Brain (organoid and tissue), 16 donors: ENCODE measurements at places on chromosomes 6 and 20.

GRCh38 chr6:128600397-128600951, 80.1 kb upstream of the PTPRK start:
- peak; percentile 12 for DNase-seq

- DNase-seq, result no peak
Observed at GRCh38 chr6:167745670-167746389, 80.9 kb upstream of the AFDN start.

- DNase-seq, result no peak
Observed at GRCh38 chr6:110355727-110356126, 2.4 kb downstream of the METTL24 start.

DNA sequence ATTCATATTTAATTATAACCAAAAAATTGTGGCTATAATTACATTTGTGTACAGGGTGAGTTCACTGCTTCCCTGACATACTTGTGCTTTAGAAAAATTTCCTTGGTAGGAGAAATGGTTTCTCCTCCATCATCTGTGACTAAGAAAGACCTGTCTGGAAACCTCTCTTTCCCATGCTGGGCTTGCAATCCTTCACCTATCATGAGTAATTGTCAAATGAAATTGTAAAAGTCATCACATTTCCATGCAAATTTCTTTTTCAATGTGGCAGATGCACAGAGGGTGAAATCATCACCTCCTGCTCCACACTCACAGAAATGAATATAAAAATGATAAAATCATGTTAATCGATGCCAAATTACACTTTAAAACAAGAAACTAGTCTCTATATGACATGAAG, 1.5 kb upstream of the SIRPB1 start:
- DNase-seq, result peak; percentile 67

DNA sequence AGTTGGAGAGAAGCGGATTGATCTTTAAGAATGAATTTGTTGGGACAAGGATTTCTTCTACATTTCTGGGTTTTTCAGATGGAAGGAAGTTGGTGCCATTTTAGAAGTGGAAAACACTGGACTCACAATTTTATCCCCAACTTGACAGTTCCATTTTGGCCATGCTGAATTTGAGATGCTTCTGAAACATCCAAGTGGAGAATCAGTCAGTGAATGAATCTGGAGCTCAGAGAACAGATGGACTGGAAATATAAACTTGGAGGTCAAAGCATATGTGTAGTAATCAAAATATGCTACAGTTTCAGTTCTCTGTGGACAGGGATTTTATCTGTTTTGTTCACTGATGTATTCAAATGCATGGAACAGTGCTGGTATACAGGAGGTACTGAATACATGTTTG, 89.9 kb downstream of the KCNQ5 start:
- DNase-seq, result no peak

- no peak for DNase-seq
Observed at GRCh38 chr6:137095651-137096238, 51.0 kb upstream of the IL20RA start.

DNA sequence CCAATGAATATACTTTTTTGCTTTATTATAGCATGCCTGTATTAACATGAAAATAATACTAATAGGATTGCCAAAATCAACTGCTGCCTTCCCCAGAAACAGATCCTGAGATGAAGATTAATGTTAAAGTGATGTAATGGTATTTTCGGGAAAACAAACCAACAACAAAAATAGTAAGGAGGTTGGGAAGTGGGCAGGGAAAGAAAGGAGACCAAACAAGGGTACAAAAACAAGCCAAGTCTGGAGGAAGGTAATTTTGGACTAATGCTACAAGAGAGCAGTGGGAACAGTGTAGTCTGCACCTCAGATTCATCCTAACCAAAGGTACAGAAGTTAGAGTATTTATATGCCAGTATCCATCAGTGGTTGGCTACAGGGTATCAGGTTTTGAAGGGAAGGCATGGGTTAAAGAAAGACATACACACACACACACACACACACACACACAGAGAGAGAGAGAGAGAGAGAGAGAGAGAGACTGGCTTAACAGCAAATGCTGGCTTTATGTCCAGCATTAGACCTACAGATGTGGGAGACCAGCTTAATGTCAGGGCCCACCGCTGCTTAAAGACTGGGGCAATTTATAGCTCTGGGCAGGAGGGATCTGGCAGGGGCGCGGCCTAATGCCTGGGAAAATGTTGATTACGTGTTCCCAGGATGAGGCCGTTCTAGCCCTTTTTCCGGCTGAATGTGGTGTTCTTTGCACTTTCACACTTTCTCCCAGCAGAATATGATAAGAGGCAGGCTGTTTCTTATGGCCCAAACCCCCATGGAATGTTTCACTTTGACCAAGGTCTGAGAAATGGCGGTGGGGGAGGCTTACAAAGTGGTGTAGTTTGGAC, 3.8 kb upstream of the SLC17A1 start:
- DNase-seq, result no peak

- peak; percentile 8 for DNase-seq
Observed at GRCh38 chr6:116764629-116764960, 924 bp downstream of the FAM162B start.

DNA sequence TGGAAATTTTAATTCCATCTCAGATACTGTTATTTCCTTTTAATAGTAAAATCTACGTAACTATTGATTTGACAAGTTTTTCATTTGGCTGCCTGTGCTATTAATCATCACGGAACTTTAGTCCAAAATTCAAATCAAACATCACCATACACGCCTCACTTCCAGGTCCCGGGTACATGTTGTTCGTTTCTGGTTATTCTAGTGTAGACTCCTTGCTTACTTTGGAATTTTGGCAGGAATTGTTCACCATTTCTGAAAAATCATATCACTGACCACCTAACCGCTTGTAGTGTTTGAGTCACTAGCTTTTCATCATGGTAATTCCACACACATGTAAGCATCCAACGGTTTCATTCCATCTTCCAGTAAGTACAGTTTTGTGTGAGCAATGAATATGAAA, 98.0 kb upstream of the NHSL1 start:
- no peak for DNase-seq

DNA sequence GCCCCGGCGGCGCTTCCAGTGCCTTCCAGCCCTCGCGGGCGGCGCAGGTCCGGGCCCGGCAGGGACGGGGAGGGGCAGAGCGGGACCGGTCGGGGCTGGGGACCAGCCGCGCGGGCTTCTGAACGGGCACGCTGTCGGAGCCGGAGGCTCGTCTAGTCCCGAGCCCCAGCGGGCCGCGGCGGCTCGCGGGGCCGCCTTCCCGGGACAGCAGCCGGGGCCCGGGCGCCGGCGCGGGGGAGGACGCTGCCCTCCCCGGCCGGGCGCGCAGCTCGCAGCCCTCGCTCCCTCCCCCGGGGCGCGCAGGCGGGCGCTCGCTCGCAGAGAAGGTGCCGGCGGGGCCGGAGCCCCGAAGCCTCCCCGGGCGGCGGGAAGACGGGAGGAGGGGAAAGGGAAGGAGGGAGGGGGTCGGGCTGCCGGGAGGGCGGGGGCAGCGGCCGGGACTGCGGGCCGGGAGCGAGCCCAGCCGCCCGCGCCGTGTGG, 696 bp upstream of the SIRPA start:
- DNase-seq, result peak; percentile 76

GRCh38 chr6:129317931-129318820, 391.8 kb downstream of the ARHGAP18 start:
- peak; percentile 57 for DNase-seq

DNA sequence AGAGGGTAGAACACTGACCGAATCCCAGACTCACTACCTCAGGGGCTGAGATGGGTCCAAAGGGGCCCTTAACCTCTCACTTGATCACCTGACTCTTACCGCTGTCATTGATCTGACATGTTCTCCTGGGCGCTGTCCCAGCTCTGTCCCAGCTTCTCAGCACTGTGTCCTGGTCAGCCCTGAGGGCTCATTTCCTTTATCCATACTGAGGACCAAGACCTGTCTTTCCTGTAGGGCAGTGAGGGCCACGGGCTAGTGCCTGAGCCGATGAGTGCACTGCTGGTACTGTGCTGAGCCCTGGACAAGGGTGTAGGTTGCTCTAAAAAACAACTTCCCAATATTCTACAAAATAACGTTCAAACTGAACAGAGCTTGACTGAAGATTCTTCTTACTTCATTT, 131.5 kb downstream of the MTHFD1L start:
- DNase-seq, result no peak

DNA sequence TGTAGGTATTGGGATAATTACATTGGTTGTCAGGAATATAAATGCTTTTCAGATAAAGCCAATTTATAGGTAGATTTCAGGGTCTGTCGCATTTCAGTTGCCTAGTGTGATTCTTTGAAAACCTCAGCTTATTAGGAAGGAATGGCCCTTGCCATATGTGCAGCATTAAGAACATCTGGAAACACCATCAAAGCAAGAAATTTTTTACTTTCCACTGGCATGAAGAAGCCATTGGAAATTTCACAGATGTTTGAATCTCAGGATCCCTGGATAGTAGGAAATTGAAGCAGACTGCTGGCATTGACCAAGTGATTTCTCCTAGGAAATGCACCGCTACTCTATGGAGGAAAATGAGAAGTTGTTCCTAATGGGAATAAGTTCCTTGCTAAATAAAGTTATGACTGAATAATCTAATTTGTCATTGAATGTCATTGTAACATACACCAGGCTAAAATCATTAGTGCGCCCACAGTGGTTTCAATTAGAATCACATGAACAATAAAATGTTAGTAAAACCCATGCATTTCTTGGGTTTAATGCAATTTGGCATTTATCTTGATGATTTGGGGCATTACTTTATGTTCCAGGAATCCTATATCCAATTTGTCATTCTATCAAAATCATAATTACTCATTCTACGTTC, 950.1 kb downstream of the EPHA7 start:
- no peak for DNase-seq

- DNase-seq, result peak; percentile 78
Observed at GRCh38 chr20:10131732-10132345, 86.8 kb upstream of the SNAP25 start.

- DNase-seq, result peak; percentile 97
Observed at GRCh38 chr6:142822842-142823241, 122.1 kb downstream of the HIVEP2 start.

GRCh38 chr20:40894237-40894630, 134.4 kb upstream of the TOP1 start:
- no peak for DNase-seq

DNA sequence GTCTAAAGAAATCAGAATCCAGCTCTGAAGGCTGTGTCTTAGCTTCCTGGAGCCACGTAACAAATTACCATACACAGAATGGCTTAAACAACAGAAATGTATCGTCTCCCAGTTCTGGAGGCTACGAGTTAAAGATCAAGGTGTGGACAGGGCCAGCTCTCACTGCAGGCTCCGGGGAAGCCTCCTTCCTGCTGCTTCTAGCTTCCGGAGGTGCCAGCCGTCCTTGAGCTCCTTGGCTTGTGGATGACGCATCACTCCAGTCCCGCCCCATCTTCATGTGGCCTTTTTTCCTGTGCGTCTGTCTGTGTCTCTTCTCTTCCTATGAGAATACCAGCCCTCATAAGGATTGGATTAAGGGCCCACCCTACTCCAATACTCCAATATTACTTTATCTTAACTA, 319.1 kb upstream of the QKI start:
- DNase-seq, result no peak

- peak; percentile 47 for DNase-seq
Observed at GRCh38 chr6:116847227-116847626, 18.3 kb upstream of the GPRC6A start.

DNA sequence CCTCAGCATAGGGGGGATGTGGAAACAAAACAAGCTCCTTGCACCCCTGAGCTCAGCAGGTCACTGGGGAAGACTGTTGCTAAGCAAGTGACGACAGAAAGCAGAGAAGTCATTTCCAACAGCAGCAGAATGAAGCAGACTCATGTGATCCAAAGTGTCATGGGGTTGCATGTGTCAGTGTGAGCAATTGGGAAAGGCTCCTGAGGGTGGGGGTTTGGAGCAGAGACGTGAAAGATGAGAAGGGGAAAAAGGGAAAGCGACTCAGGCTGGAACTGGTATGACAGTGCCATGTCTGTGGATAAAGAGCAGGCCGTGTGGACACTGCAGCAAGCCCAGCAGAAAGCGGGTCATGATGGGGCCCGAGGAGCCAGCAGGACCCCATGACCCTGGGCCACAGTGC, 363.9 kb downstream of the PREX1 start:
- DNase-seq, result peak; percentile 75

DNA sequence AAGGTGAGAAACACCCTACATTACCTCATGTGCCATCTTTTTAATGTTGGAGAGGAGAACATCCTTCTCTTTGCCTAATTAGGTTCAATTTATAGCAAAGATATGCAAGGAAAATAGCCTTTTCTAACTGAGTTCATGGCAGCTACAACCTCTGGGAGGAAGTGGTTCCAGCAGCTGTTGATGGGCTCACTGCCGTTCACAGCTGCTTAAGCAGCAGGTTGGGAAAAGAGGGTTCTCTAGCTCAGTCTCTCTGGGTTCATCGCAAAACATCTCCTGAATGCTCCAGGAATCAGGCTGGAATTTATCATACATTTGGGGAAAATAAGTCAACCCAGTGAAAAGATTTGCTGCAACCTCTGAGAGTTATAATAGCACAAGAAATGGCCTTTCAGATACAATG, 115.1 kb downstream of the UNC5CL start:
- no peak for DNase-seq

GRCh38 chr20:1993986-1994385, at the start of gene PDYN:
Gene PDYN (minus strand): TSS chr20:1994058. CDS start chr20:1983084, 10,974 bp downstream.
- peak; percentile 17 for DNase-seq

- DNase-seq, result peak; percentile 78
Observed at GRCh38 chr6:45663251-45664221, 285.8 kb upstream of the SUPT3H start.

- DNase-seq, result no peak
Observed at GRCh38 chr20:56088375-56088774, 83.1 kb upstream of the CBLN4 start.

DNA sequence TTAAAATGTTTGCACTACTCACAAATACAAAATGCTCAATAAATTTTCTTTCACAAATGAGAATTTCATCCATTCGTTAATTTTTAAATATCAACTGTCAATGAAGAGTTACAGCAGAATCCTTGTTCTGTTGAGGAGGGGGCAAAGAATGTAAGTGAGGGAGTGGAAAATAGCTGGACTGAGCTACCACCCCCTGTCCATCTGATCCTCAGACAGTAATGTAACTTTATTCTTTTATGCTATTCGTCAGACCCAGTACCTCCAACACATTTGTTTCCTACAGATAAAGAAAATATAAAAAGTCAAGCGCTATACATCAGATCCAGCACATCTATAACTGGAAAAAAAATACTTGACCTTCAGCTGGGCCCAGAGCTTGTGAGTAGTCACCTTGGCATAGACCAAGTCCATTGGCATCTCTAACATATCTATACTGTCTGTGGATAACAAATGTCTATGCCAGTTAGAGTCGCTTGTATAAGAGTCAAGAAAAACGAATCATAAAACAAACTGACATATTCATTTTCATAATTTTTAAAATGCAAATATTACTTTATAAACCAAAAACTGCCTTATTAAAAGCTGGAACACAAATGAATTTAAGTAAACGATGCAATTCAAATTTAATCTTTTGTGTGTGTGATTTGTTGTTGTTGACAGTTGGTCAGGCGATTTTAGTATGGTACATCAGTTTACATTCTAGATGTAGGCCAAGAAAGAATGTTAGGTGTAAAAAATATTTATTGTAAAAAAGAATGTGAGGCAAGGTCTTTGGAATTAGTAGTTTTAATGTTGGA, 57.2 kb upstream of the HFE start:
- no peak for DNase-seq

GRCh38 chr6:157213426-157213825, 109.9 kb downstream of the TMEM242 start:
- no peak for DNase-seq

GRCh38 chr20:49395183-49395582, 87.3 kb downstream of the KCNB1 start:
- peak; percentile 13 for DNase-seq

GRCh38 chr6:71229477-71229876, 59.1 kb upstream of the OGFRL1 start:
- DNase-seq, result no peak

GRCh38 chr6:135030056-135030473, 24.6 kb downstream of the HBS1L start:
- DNase-seq, result no peak

- no peak for DNase-seq
Observed at GRCh38 chr6:32397252-32397920, 9.6 kb downstream of the BTNL2 start.
